ENCODE measurements at places on chromosomes 6 and 20. TPM values are rescaled to one million over a fixed set of nuclear protein-coding genes. Genes with fewer than 3 reads are reported as not detected.

DNA sequence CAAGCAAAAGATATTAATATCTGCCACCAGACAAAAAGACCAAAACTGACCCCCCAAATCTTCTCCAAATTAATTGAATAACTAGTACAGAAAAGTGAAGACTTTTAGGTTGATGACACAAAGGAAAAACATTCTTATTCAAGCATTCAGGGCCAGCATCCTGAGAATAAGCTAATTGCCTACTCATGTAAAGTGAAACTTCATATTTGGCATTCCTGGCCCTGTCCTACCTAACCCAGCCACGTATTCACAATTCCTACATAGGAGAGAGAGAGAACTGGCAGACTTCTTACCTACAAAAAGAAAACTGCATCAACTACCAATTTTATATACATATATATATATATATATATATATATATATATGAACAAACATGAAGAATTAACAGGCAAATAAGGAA, 4.9 kb upstream of the ASCC3 start:
- no peak for DNase-seq

DNA sequence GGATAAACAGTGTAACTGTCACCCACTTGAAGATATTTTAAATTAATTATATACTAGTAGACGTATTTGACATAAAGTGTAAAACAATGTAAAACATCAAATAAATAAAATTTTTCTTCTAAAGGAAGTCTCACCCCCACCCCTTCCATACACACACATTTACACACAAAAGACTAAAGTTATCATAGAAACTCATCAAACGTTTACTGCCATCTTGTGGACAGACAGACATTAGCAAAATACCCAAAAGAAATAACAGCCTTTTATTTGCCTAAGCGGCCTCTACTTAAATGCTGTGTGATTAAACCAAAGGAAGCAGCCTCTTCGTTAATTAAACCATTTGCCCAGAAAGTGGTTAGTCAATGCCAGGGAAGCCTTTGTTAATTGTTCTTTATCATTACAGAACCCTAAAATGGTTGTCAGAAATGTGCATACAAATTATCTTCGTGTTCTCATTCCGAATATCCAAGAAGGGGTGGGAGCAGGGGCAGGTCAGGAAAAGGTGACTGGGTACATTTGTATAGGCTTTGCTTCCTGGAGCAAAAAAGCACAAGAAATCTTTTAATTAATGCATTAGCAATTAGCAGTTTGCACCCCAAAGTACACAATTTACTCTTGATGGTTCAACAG, 176.2 kb upstream of the SASH1 start:
- DNase-seq: peak; percentile 51

GRCh38 chr20:62805155-62805710, 598 bp downstream of the OGFR start:
- no peak for DNase-seq

DNA sequence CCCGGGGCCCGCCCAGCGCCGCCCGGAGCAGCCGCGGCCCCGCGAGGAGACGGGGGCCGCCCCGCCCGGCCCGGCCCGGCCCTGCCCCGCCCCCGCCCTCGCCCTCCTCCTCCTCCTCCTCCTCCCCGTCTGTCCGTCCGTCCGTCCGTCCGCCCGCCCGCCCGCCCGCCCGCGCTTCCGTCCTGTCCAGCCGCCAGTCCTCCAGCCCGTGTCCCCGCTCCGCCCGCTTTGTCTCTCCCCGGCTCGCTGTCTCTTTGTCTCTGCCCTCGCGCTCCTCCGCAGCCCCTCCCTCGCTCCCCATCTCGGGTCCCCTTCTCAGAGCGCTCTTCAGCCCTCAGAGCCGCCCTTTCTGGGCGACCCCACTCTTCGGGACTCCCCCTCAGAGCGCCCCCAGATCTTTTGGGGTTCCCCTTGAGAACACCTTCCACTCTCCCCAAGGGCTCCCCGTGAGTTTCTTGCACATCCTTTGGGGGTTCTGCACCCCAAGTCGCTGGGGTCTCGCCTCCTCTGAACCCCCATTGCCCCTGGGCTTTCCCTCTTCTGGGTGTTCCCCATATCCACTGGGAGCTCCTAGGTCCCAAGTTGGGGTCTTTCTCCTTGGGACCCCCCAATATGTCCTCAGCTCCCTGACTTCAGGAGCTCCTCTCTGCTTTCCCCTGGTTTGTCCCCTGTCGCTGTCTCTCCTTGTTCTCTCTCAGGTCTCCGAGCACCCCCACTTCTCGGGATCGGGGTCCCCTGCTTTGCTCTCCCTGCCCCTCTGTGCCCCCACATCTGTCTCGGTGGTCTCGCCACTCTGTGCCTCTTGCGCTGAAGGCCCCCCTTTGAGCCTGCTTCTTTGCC, 79.5 kb upstream of the MYL9 start:
- DNase-seq: peak; percentile 17

DNA sequence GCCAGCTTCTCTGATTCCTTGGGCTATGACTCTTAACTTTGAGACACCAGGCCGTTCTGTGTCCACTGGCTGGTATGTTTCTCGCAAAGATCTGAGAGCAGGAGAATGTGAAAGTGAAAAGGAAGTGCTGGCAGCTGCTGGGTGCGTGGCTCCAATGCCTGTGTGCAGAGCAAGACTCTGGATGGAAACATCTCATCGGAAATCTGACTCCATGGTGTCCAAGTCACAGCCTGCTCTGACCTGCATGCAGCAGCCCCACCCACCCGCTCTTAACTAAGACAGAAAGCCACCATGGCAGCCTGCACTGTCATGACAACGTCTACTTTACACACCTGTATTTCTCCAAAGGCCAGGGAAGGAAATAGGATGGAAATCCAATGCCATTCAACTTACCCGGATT, 66.3 kb upstream of the MPC1 start:
- DNase-seq: no peak

GRCh38 chr6:41488433-41489119, 57.6 kb upstream of the FOXP4 start:
- peak; percentile 21 for DNase-seq

DNA sequence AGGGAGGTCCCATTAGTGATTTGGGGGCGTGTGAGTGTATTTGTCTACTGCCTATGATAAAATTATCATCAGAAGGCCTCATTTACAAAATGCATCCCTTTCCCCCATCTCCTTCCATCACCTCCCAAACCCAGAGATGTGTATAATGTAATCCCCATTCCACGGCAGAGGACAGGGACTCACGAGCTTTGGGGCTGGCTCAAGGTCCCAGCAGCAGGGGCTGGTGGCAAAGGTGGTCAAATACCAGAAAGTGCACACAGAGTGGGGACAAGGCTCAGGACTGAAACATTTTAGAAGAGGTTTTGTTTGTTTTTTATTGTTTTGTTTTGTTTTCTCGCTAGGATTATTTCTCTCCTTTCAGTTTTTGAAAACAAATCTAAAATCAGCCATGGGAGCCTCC, 68.5 kb upstream of the TOP1 start:
- DNase-seq: no peak

Gene IL20RA
- not detected for total RNA-seq

Gene TREM1
- not detected for total RNA-seq

Gene CTNNBL1
- 78.2 TPM for total RNA-seq
